ENCODE measurements at places on chromosomes 16 and 17.

GRCh38 chr16:71637398-71637797, 11.4 kb downstream of the MARVELD3 start:
- DNase-seq = no peak

DNA sequence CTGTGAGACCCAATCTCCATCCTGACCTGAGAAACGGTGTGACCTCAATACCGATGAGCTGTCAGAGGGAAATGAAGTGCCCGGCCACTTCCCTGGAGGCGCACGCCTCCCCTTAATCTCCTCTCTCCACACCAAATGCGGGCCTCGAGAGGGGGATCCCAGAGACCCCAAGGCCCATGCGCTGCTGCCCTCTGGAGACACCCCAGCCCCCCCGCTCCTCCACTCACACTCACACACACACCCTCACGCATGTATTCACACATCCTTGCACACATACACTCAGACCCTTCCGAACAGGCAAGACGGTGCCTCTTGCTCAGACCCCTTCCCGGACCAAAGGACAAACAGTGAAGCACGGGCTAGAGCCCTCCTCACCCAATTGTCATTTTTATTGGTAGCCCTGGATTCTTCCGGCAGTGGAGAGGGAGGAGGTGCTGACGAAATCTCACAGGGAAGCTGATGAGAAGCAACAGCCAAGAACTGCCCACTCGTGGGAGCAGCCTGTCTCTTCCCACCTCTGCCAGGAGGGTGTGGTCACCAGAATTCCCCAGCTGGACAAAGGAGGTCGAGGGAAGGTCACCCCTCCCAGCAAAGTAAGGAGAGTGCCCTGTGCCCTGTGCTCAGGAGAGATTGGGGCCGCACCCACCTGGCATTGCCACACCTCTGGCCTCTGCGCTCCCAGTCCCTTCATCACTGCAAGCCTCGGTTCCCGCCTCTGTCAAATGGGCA, 136.0 kb upstream of the TNRC6C start:
- no peak for DNase-seq

DNA sequence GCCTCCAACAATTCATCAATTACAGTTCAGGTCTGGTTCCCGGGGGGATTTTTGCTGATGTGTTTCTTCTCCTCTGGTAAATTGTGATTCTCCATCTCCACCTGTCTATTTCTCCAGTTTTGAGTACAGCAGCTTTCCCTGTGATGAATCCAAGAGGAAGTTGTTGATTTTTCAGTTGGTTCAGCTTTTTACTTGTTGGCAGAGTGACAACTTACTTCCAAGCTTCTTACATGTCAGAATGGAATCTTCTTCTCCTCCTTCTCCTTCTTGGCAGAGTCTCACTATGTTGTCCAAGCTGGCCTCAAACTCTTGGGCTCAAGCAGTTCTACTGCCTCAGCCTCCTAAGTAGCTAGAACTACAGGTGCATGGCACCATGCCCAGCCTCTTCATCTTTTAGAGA, 33.4 kb upstream of the TMEM92 start:
- no peak for DNase-seq

DNA sequence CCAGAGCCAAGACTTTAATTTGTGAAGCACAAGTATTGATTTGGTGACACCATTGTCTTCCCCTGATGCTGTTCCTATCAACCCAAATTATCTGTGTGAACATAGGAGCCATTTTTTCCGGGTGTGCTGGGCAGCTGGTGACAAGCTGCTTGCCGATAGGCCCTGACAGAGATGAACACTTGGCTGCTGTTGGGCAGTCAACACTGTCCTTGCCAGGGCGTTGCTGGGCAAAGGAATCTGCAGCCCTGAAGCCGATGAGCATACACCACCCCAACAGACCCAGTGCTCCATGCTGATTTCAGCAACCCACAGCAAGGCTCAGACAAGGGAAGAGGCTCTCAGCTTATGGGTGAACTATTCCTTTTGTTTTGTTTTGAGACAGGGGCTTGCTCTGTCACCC, 105.4 kb downstream of the YPEL2 start:
- DNase-seq = no peak

DNA sequence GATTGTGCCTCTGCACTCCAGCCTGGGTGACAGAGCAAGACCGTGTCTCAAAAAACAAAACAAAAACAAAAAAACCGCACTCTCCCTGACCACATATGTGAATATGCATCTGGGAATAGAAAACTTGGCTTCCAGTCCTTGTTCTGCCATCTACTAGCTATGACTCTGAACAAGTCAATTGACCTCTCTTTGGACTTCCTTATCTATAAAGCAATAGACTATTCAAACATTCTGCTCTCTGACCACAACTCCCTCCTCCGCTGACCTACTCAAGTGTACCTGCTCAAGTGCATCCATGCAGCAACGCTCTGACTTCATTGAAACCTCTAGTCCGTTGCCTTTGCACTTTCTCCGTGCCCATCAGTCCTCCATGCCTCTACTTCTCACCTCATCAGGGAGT, 52.6 kb upstream of the KDM6B start:
- no peak for DNase-seq

DNA sequence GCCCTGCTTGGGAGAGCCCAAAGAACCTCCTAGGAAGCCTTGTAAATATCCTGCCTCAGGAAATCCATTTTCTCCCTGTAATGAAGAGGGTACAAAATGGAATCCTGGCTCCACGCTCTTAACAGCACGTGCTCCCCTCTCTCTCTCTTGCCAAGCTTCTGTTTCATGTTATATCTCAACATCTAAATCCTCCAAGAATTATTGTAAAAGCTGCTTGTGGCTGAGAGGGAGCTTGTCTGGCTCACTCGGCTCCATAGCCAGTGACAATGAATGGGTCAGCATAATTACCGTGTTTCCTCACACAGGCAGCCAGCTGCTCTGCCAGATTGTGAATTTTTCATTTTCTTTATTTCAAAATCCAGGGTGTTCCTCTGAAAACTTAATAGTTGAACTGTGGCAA, 317.8 kb downstream of the RBFOX1 start:
- DNase-seq = no peak

DNA sequence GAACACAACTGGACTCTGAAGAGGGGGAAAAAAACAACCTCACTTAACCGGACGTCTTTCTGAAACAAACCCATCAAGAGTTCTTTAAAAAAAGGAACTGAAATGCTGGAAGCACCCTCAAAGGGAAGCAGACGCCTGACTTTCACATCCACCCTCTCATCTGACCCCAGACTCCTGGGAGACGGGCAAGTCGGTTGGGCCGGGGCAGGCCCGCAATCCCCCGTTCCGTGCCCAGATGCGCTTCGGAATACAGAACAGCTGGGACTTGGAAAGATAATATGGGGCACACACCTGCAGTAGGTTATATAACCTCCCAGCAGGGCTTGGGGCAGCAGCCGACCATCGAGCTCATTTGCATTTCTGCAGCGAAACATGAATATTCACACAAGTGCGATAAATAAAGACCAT, 3.7 kb downstream of the ARHGAP27 start:
- no peak for DNase-seq
